T-helper 2 cell treated with Interferon-gamma antibody and Interleukin-4, amounts not matched to agents 5 μg/mL and 100 μg/mL, for 36 hours (primary cell): ENCODE measurements at places on chromosomes 13 and 19.

- peaks cover 29% of the 10 kb centered on the region for H3K27me3 ChIP-seq
- no peaks in the 10 kb centered on the region for H3K36me3 ChIP-seq
- H3K4me1 ChIP-seq = no peaks in the 10 kb centered on the region
- no peak overlapping the region for H3K4me3 ChIP-seq
- DNase-seq = no peak
Observed at GRCh38 chr13:26075498-26075897, 23.7 kb upstream of the SHISA2 start.

- no peaks in the 10 kb centered on the region for H3K36me3 ChIP-seq
- no peaks in the 10 kb centered on the region for H3K27me3 ChIP-seq
- peak overlapping the region; percentile 63 for H3K4me3 ChIP-seq
- DNase-seq = no peak
- H3K27ac ChIP-seq = peak overlapping the region; percentile 84
Observed at GRCh38 chr19:18507727-18508440, 14.0 kb downstream of the ELL start.

DNA sequence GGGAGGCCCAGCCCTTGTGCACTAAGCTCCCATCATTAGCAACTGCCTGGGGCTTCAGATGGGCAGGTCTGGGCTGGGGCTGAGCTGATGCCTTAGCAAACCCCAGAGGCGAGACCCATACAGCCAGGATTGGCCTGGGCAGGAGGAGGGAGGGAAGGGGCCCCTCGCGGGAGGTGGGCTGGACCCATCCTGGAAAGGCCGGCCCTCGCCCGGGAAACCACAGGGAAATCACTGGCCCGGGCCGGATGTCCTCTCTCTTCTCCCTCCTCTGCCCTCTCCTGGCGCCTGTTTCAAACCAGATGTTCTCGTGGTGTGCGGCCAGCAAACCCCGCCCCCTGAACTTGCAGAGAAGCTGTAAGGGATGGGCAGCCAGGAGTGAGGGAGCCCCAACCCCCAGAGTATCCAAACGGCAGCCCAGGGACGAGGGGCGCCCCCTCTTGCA, 43.1 kb downstream of the TMEM255B start:
- no peak for DNase-seq
- no peaks in the 10 kb centered on the region for H3K36me3 ChIP-seq

DNA sequence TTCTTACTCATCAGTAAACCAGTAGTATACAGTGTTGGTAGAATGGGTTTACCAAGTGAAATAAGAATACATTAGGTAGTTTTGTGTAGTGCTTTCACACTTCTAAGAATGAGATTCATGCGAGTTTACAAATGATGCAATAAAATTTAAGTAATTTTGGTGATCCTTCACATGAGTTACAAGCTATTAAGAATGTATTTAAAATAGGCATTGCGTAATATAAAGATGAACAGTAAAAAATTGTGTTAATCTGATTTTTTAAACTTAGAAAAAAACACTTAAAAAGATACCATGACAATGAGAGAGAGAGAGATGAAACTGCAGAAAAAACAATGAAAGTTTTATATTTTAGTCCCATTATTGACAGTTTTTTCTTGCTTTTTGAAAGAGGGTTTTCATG, 570.5 kb downstream of the SLITRK6 start:
- no peaks in the 10 kb centered on the region for H3K36me3 ChIP-seq
- H3K4me3 ChIP-seq = no peak overlapping the region
- H3K4me1 ChIP-seq = no peaks in the 10 kb centered on the region
- no peak overlapping the region for H3K27ac ChIP-seq

- peaks cover 22% of the 10 kb centered on the region for H3K36me3 ChIP-seq
- H3K4me1 ChIP-seq = no peaks in the 10 kb centered on the region
- H3K4me3 ChIP-seq = no peak overlapping the region
- H3K27ac ChIP-seq = no peak overlapping the region
- no peak for DNase-seq
- H3K27me3 ChIP-seq = no peaks in the 10 kb centered on the region
Observed at GRCh38 chr13:41820581-41821237, 140.2 kb downstream of the VWA8 start.

DNA sequence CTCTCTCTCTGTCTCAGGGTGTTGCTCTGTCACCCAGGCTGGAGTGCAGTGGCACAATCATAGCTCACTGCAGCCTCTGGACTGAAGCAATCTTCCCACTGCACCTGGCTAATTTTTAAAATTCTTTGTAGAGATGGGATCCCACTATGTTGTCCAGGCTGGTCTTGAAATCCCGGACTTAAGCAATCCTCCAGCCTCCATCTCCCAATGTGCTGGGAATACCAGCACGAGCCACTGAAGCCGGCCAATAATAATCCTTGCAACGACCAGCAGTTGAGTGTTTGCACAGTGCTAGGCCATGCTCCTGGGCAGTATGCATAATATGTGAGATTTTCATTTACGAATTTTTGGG, 640 bp upstream of the EPOR start:
- DNase-seq = no peak
- H3K4me3 ChIP-seq = no peak overlapping the region
- peaks cover 20% of the 10 kb centered on the region for H3K4me1 ChIP-seq
- peaks cover 2% of the 10 kb centered on the region for H3K36me3 ChIP-seq

DNA sequence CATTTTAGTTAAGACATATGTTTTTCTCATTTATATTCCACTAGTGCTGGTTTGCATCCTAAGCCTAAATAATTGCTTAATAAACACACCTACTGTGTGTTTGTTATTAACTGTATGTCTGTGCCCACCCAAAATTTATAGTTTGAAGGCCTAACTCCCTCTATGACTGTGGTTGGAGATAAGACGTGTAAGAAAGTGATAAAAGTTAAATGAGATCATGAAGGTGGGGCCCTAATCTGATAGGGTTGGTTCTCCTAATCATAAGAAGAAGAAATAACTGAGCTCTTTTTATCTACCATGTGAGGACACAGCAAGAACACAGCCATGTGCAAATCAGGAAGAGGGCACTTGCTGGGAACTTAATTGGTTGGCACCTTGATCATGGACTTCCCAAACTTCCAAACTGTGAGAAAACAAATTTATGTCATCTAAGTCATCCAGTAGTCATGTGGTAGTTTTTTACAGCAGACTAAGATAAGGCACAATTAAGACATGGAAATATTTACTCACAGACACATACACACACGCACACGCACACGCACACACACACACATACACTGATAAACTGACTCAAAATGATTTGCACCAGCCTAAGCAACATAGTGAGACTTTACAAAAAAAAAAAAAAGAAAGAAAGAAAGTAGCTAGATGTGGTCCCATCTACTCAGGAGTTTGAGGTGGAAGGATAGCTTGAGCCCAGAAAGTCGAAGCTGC, 662.1 kb downstream of the PCDH9 start:
- no peaks in the 10 kb centered on the region for H3K36me3 ChIP-seq
- no peak overlapping the region for H3K27ac ChIP-seq
- no peak for DNase-seq
- no peak overlapping the region for H3K4me3 ChIP-seq

- no peaks in the 10 kb centered on the region for H3K4me1 ChIP-seq
- H3K4me3 ChIP-seq = no peak overlapping the region
- H3K27me3 ChIP-seq = no peaks in the 10 kb centered on the region
Observed at GRCh38 chr13:101700598-101700997, 248.1 kb downstream of the ITGBL1 start.

DNA sequence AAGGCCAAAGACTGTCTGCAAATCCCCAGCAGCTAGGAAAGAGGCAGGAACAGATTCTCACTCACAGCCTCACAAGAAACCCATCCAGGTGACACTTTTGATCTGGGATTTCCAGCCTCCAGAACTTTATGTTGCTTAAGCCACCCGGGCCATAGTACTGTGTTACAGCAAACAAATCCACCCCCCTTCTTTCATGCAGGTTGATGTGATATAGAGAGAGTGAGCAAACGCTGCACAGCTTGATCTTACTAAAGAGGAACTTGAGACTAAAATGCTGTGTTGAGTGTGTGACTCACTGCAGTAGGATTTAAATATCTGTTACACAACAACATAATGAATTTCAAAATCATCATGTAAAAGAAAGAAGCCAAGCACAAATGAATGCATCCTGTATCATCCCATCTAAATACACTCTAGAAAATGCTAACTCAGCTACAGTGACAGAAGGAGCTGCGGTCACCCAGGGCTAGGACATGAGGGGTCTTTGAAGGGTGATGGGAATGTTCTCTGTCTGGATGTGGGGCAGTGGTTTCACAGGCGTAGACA, 32.2 kb downstream of the RCBTB2 start:
- H3K4me1 ChIP-seq = peaks cover 80% of the 10 kb centered on the region
- no peaks in the 10 kb centered on the region for H3K27me3 ChIP-seq
- H3K27ac ChIP-seq = peak overlapping the region; percentile 57
- no peak for DNase-seq
- no peak overlapping the region for H3K4me3 ChIP-seq

- H3K27me3 ChIP-seq = no peaks in the 10 kb centered on the region
- no peak overlapping the region for H3K27ac ChIP-seq
- no peak for DNase-seq
- H3K36me3 ChIP-seq = peaks cover 1% of the 10 kb centered on the region
- H3K4me3 ChIP-seq = no peak overlapping the region
Observed at GRCh38 chr19:12478234-12478941, 6.2 kb downstream of the ZNF709 start.

GRCh38 chr13:49669735-49670309, 21.5 kb downstream of the EBPL start:
- H3K36me3 ChIP-seq = peaks cover 23% of the 10 kb centered on the region
- no peak overlapping the region for H3K4me3 ChIP-seq
- H3K27ac ChIP-seq = no peak overlapping the region
- no peak for DNase-seq

DNA sequence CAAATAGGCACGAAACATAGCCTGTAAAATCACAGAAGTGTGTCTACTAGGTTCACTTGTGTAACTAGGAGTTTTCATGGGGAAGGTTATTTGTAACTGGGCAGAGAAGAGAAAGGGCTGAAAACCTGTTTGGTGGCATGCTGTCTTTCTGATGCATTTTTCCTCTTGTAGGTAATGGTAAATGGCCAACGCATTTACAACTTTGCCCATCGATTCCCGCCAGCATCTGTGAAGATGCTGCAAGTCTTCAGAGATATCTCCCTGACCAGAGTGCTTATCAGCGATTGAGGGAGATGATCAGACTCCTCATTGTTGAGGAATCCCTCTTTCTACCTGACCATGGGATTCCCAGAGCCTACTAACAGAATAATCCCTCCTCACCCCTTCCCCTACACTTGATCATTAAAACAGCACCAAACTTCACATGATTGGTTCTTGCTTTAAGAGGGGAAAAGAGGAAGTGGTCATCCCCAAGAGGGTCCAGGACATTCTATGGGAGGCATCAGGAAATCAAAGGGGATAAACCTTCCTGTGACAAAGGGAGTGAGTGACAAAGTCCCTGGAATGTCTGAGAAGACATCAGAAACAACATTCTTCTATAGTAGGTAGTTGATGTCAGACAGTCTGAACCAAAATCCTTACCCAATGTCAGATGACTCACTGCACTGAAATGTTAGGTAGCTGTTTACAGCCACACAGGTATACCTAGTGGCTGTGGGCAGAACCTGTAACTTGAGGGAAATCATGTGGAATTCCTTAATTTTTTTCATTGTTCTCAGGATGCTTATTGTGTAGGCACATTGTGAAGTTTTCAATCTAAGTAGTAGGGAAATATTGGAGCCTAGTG, 5.0 kb downstream of the LGALS14 start:
- peaks cover 13% of the 10 kb centered on the region for H3K36me3 ChIP-seq
- H3K4me1 ChIP-seq = peaks cover 37% of the 10 kb centered on the region
- DNase-seq = no peak
- H3K27ac ChIP-seq = no peak overlapping the region
- peaks cover 3% of the 10 kb centered on the region for H3K27me3 ChIP-seq

DNA sequence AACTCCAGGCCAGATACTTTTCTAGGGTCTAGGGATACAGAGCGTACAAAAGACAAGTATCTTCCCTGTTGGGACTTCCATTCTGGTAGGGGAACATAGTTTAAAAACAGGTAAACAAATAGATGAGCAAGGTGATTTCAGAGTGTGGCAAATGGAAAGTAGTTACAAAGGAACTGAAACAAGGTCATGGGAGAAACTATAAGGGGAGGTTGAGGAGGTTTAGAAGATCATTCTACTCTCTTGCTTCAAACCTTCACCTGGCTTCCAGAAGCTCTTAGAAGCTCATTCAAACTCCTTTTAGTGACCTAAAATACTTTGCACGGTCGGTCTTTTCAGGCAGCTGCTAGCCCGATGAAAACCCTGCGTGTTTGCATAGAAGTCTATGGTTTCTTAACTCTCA, 9.1 kb downstream of the FFAR2 start:
- peaks cover 44% of the 10 kb centered on the region for H3K4me1 ChIP-seq
- peaks cover 8% of the 10 kb centered on the region for H3K27me3 ChIP-seq
- H3K4me3 ChIP-seq = no peak overlapping the region

DNA sequence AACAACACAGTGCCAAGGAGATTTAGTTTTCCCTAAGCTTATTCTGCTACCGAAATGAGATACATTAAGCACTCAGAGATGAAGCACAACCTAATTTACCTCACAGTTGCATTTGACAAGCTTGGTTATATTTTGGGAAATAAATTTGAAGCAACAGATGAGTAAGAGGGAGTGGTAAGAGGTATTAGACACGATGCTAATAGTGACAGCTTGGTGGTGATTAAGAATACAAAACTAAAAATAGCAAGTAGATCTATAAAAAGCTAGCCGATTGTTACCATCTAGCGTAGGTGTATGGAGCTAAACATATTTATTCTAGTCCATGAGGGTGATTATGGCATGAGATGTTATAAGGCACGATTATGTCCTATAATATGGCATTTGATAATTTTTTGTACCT, 208.5 kb downstream of the PCCA start:
- H3K36me3 ChIP-seq = no peaks in the 10 kb centered on the region
- no peak overlapping the region for H3K4me3 ChIP-seq
- no peaks in the 10 kb centered on the region for H3K27me3 ChIP-seq
- no peaks in the 10 kb centered on the region for H3K4me1 ChIP-seq
- DNase-seq = no peak

- peaks cover 2% of the 10 kb centered on the region for H3K4me1 ChIP-seq
- H3K4me3 ChIP-seq = no peak overlapping the region
- H3K36me3 ChIP-seq = no peaks in the 10 kb centered on the region
- no peak for DNase-seq
Observed at GRCh38 chr13:51255556-51255955, 33.4 kb downstream of the FAM124A start.

GRCh38 chr13:80359414-80359777, 18.5 kb upstream of the SPRY2 start:
- H3K4me3 ChIP-seq = no peak overlapping the region
- no peaks in the 10 kb centered on the region for H3K4me1 ChIP-seq
- H3K27ac ChIP-seq = no peak overlapping the region
- H3K36me3 ChIP-seq = no peaks in the 10 kb centered on the region
- no peaks in the 10 kb centered on the region for H3K27me3 ChIP-seq
- no peak for DNase-seq

DNA sequence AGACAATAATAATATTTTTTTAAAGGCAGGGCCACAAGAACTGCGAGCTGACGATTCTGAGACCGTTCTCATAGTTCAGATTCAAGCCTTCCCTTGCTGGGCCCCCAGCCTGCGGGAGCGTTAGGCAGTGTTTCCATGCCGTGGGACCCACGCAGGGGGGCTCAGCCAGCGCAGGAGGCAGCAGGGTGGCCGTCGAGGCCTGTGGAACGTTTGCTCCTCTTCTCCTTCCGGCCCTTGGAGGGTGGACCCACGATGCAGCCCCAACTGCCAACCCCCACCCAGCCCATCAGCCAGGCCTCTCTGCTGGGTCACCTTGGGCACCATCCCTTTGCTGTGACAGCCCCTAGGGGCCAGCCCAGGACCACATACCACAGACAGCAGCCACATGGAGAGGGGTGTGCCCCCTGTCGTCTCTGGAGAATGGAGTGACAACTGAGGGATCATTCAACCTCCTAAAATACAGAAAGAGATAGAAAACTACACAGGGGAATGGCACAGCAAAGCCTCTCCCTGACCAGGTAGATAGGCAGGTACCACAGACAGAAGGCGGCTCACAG, 46.8 kb downstream of the PDCD5 start:
- no peaks in the 10 kb centered on the region for H3K4me1 ChIP-seq
- no peak for DNase-seq
- peaks cover 7% of the 10 kb centered on the region for H3K36me3 ChIP-seq
- no peaks in the 10 kb centered on the region for H3K27me3 ChIP-seq
- H3K27ac ChIP-seq = no peak overlapping the region
